ENCODE measurements at places on chromosomes 7 and 10.

DNA sequence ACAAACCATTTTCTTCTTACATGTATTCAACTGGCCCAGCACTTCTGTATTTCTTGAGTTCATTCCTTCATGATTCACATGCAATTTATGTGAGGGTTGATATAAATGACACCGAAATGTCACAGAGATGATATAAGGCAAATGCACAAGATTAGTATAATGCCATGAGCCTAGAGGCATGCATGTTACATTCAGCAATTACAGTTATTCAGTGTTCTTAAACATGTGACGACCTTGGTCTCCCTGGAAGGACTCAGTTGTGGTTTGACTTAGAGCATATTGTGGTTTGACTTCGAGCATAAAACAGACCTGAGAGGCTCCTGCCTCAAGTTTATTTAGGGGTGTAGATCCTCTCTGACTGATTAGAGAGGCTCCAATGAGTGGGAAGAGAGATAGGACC is 752.1 kb upstream of the POM121L12 start:
- DNase-seq = no peak

DNA sequence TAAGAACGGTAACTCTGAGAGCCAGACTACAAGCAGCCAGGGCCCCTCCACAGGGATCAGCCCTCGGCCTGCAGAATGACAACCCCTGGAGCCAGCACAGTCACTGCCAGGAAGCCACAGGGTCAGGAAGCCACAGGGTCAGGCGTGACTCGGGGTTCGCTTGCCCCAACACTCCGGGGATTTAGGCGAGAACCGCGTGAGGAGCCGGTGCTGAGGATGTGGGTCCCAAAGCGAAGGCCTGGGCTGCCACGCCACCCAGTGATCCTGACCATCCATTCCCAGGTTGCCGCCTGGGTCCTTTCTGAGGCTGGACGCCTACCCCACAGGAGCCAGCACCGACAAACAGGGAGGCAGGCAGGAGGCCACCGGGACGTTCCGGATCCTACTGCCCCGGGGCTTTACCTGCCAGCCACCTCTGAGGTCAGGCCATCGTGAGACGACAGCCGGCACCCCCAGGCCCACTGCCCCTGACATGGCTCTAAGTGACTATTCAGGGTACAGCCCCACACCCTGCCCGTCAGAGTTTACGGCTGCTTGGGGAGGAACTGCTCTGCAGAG is 228.6 kb downstream of the ELFN1 start:
- no peak for DNase-seq

DNA sequence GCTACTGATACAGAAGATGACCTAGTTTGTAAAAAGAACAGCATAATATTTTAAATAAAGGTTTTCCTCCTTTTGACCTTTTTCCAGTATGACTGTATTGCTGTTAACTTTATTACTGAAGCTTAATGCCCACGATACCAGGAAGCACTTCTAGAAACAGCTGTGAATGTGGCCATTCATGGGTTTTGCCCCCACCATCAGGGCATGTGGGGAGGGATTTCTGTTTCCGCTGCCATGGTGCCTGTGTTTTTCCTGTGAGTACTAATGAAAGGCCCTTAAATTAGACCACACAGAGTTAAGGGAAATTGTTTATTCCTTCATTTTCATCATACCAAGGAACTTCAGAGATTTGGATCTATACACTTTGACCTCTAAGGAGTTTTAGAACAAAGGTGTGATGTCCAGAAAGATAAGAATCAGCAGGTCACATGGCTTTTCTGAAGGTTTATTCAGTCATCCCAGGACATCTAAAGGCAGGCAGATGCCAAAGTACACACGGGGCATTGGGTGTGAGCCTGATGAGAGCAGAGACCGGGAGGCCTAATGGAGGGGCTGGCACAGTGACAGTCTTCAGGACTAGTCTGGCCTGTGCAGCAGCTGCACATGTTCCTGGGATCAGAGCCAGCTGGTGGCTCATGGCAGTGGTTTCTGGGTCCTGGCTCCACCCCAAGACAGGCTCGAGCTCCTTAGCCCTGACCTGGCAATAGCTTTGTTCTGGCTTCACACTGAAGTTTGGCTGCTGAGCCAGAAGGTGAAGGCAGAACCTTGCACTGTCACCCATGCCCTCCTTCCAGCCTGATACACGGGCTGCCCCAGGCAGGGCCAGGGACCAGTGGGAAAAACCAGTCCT is 190.9 kb downstream of the REEP3 start:
- no peak for DNase-seq

DNA sequence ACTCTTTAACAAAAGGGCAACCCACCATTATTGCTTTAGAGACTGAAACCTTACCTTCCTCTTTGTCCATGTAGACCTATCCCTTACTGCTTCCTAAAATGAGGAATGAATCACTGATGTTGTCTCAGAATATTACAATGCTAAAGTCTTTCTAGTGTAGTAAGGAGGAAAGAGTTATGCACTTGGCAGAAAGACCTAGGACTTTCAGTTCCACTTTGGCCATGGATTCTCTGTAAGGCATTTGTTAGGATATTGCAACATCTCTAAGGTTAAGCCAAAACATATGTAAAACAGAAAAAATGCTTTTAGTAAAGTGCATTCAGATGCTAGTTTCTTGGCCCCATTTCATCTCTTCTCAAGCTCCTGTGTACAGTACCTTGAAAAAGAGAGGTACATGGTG is 230.9 kb downstream of the PARD3 start:
- DNase-seq = no peak

GRCh38 chr10:24707445-24707844 is 16.2 kb downstream of the ARHGAP21 start:
- no peak for DNase-seq

GRCh38 chr7:2416063-2416462 is 12.7 kb downstream of the CHST12 start:
- DNase-seq = no peak
